Caco-2 (cell line): ENCODE measurements at places on chromosomes 4 and X. TPM values are rescaled to one million over a fixed set of nuclear protein-coding genes. Genes with fewer than 3 reads are reported as not detected.

The NRK gene
- 0.16 and 0.32 TPM in 2 replicates for total RNA-seq

The GABRE gene
- 39.8 and 40.4 TPM in 2 replicates for total RNA-seq

The C4orf36 gene
- total RNA-seq = 2.2 and 2.4 TPM in 2 replicates

The SOX3 gene
- not detected in 2 replicates for total RNA-seq

The H2BW1 gene
- total RNA-seq = not detected in 2 replicates

The UGT2A2 gene
- not detected in 2 replicates for total RNA-seq

The SSX4 gene
- total RNA-seq = not detected in 2 replicates

The XAGE2 gene
- 2.8 and 5.7 TPM in 2 replicates for total RNA-seq

The TMSB15A gene
- total RNA-seq = not detected in 2 replicates

DNA sequence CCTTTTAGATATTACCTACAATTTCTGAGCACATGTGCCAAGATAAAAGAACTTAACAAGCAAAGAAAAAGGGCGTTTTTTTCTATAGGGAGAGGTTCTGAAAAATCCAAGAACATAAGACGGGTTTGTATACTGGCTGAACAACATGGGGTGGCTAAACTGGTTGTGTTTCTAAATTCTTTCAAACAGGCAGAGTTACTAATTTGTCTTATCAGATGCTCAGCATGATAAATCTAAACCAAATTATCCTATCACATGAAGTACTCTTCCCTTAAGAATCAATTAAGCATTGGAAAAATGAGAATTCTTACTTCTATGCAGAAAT lies 45.4 kb upstream of the PGM2 start:
- H3K27ac ChIP-seq = no peak overlapping the region
- DNase-seq = no peak
- H3K4me1 ChIP-seq = peaks cover 9% of the 10 kb centered on the region; the same call in 1 of the 2 replicates
- H3K36me3 ChIP-seq = no peaks in the 10 kb centered on the region

DNA sequence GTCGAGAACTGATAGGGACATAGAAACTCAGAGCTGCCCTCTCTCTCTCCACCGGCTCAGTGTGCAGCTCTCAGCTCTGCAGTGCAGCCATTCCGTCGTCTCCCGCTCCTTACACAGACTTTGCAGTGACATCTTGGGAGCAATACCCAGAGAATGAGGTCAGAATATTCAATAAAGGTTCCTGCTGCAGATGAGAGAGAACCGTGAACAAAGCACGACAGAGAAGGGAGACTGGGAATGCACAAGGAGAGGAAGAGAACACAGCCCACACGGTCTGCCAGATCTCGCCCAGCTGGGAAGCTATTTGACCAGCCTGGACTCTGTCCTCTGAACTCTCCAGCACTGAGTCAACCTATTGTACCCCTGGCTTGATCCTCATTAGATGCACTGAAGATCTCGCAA lies 118.0 kb upstream of the PPARGC1A start:
- H3K27ac ChIP-seq = no peak overlapping the region
- no peak overlapping the region for H3K4me3 ChIP-seq
- H3K36me3 ChIP-seq = no peaks in the 10 kb centered on the region
- no peaks in the 10 kb centered on the region for H3K4me1 ChIP-seq
- DNase-seq = no peak
- no peaks in the 10 kb centered on the region for H3K27me3 ChIP-seq

GRCh38 chrX:43166874-43167273 lies 388.9 kb upstream of the PPP1R2C start:
- H3K4me3 ChIP-seq = no peak overlapping the region
- no peak overlapping the region for H3K27ac ChIP-seq
- H3K36me3 ChIP-seq = no peaks in the 10 kb centered on the region
- 0 out of 2 replicates have a peak, but pooled peaks cover 6% of the 10 kb centered on the region for H3K4me1 ChIP-seq
- no peak for DNase-seq
- no peaks in the 10 kb centered on the region for H3K27me3 ChIP-seq

- H3K4me3 ChIP-seq = no peak overlapping the region
- no peak overlapping the region for H3K27ac ChIP-seq
- H3K4me1 ChIP-seq = peaks cover 35% of the 10 kb centered on the region
- no peak for DNase-seq
Observed at GRCh38 chrX:63430026-63430425, 78.9 kb upstream of the SPIN4 start.

GRCh38 chr4:4456351-4456750 lies 69.4 kb downstream of the NSG1 start:
- DNase-seq = no peak
- H3K27me3 ChIP-seq = no peaks in the 10 kb centered on the region
- no peaks in the 10 kb centered on the region for H3K36me3 ChIP-seq
- no peaks in the 10 kb centered on the region for H3K4me1 ChIP-seq
- no peak overlapping the region for H3K4me3 ChIP-seq

- no peaks in the 10 kb centered on the region for H3K36me3 ChIP-seq
- H3K4me1 ChIP-seq = peaks cover 50% of the 10 kb centered on the region
- H3K27me3 ChIP-seq = no peaks in the 10 kb centered on the region
- H3K27ac ChIP-seq = peak overlapping the region; percentile 53
- DNase-seq = no peak
Observed at GRCh38 chrX:47059142-47059874, 18.9 kb upstream of the RGN start.

DNA sequence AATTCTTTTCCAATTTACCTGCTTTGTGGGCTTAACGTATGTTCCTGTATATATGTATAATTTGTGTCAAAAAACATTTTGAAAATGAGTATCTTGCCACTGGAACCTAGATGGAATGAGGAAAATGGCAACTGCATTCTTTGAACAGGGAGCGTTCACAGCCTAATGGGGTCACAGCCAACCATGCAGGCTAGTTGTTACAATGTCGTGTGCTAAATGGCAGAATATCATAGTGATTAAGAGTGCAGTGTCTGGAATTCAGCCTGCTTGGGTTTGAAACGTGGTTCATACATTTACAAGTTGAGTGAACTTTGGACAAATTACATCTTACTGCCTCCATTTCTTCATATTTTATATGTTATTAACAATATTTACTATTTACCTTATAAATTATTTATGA lies 70.8 kb downstream of the PCDH7 start:
- no peak overlapping the region for H3K27ac ChIP-seq
- peaks cover 25% of the 10 kb centered on the region for H3K4me1 ChIP-seq
- H3K36me3 ChIP-seq = no peaks in the 10 kb centered on the region
- H3K27me3 ChIP-seq = no peaks in the 10 kb centered on the region
- no peak for DNase-seq

- no peak for DNase-seq
- no peak overlapping the region for H3K27ac ChIP-seq
- H3K4me3 ChIP-seq = no peak overlapping the region
- no peaks in the 10 kb centered on the region for H3K4me1 ChIP-seq
- H3K27me3 ChIP-seq = no peaks in the 10 kb centered on the region
- no peaks in the 10 kb centered on the region for H3K36me3 ChIP-seq
Observed at GRCh38 chrX:131778269-131779218, 234.7 kb downstream of the OR13H1 start.

DNA sequence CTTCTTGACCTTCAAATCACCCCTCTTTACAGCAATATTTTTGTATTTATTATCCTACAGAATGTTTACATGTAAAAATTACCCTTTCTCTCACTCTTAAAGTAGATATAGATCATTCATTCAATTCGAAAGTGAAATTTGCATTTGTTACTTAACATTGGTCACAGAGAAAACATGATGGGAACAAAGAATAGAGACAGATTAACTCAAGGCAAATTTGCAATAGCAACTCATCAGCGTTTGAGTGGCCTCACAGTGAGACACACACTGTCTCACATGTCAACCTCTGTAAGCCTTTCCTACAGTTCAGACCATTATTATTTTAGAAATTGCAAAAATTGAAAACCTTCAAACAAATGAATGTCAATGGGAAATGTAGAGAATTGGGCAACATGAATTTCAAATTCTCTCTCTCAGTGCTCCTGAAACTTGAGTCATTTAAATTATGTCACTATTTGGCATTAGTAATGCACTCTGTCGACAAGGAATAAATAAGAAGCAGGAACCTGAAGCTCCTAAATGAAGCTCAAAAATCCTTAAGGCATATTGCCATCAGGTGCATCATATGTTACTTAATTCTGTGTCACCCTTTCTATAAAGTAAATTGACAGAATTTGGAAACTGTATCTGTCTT lies 148.3 kb upstream of the ANXA10 start:
- H3K4me1 ChIP-seq = no peaks in the 10 kb centered on the region
- H3K27me3 ChIP-seq = no peaks in the 10 kb centered on the region
- no peak overlapping the region for H3K27ac ChIP-seq
- no peak overlapping the region for H3K4me3 ChIP-seq
- no peaks in the 10 kb centered on the region for H3K36me3 ChIP-seq

DNA sequence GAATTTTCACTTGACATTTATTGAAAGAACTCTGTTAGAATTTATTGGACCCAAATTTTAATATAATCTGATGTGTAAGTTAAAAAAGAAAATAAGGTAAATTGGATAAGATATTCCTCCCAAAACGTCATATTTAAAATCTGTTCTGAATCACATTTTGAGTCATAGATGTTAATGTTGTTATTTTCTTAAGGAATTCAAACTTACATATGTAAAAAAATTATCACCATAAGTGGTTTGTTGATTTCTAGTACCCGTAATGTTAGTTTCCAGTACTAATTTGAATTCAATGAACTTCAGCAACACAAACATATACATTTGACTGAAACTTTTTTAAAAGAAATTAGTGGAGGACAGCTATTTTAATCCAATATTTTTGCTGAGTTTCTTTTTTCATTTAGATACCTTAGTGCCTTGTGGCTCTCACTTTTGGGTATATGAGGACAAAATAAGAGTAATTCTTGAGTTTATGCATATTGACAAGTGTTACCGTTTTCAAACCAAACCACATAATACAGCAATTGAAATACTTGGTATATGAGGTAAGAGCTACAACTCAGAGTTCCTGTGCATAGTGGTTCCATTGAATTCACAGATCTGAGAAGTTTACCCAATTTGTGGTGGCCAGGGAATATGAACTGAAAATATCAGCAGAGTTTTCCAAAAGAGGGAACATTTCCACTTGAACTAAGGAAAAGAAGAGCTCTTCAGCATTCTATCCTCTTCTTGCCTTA lies 71.8 kb downstream of the C4orf46 start:
- H3K36me3 ChIP-seq = no peaks in the 10 kb centered on the region
- no peak overlapping the region for H3K4me3 ChIP-seq
- no peaks in the 10 kb centered on the region for H3K4me1 ChIP-seq

- no peaks in the 10 kb centered on the region for H3K36me3 ChIP-seq
- H3K27ac ChIP-seq = no peak overlapping the region
- no peak overlapping the region for H3K4me3 ChIP-seq
Observed at GRCh38 chr4:143294710-143295275, 41.9 kb upstream of the GAB1 start.
